ENCODE measurements at places on chromosomes 2 and 18.

- no peak for DNase-seq
Observed at GRCh38 chr2:10396464-10396863, 51.7 kb downstream of the ODC1 start.

DNA sequence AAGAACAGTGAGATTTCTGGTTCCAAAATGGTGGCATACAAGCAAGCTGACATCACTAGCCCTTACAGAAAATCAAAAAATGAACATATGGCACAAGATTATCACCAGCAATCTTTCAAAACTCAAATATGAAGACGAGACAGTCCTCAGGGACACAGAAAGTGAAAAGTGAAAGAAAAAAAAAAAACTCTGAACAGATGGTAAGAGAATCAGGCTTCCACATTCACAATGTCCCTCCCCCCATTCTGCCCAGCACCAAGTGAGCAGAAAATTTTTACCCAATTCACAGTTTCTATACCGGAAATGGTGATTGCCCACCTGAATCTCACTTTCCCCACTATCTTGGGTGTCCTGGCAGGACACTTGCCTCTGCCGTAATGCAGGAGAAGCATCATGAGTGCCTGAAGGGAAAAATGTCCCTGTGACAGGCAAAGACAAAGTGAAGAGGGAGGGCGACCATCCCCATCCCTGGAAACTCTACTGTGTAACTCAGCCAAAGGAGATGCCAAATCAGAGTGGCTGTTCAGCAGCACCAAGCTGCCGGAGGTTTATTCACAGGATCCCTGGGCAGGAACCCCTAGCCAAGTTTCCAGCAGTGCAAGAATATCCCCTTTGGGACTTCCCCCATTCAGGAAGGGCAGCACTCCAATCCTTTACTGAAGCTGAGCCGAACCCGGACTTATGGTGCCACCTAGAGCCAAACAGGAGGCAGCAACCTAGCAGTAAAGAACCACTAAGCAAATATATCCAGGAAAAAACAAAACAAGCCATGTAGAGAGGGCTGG is 312.2 kb downstream of the LRATD1 start:
- peak; percentile 12 for DNase-seq

GRCh38 chr2:88698498-88699233 is 7.2 kb downstream of the RPIA start:
- DNase-seq, result no peak

- DNase-seq, result no peak
Observed at GRCh38 chr2:98959810-98960507, 23.9 kb upstream of the CRACDL start.

DNA sequence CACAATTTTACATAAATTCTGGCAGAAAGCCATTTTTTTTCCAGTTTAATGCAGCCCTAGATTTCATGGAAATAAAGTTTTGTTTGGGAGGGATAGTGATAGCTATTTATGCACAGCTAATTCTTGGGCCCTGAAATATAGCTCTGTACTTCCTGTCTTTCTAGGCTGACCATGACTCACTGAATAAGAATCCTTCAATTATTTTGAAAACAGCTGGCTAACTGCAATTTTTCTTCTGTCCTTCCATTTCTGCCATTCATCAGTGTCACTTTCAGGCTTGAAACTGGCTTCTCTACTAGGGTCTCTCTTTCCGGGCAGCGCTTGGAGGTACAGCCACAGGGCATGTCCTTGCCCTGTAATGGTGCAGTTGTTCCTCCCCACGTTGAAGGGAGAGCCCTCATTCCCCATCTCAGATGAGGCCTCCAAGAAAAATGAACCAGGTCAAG is 97.1 kb upstream of the TMEM178A start:
- DNase-seq, result peak; percentile 79

DNA sequence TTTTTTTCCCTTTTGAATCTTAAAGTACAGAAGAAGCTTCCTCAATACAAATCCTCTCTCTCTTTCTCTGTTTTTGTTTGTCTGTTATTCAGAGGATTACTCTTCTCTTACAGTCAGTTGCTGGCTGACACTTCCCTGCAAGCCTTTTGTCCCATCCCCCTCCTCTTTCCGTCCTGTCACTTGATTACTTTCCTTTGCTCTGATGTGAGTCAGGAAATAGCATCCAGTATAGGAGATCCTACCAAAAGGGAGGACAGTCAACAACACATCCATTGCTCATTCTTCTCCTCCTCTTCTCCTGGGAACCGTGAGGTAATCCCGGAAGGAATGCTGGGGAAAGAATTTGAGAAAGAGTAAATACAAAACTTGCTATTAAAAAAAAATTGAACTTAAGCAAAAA is 79.3 kb upstream of the SCN7A start:
- peak; percentile 25 for DNase-seq

- peak; percentile 90 for DNase-seq
Observed at GRCh38 chr2:172103471-172104272, 972 bp upstream of the DLX2 start.

DNA sequence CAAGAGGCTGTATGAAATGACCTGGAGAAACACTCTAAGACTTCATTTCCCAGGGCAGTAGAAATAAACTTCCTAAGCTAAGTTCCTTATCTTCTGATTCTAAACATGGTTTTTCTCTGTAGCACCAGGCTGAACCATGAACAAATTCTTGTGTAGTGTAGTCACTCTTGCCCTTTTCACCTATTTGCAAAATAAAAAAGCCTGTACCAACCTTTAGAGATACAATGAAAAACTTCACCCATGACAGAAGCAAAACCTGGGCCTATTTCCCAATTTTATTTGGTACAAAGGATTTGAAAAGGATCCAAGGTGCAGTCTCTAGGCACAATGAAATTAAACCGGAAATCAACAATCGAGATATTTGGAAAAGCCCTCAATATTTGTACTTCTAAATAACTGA is 43.6 kb downstream of the POLR1A start:
- DNase-seq, result no peak

All from AG20443 (cell line).